Esophagus squamous epithelium (tissue), 5 donors: ENCODE measurements at places on chromosomes 7 and 10.
A peak's percentile ranks its signal among the peaks of the same experiment; 100 is the strongest.

GRCh38 chr10:101940916-101941315, 97.3 kb upstream of the KCNIP2 start:
- no peak for DNase-seq

GRCh38 chr10:13376746-13377145, 28.7 kb upstream of the SEPHS1 start:
- DNase-seq: no peak

DNA sequence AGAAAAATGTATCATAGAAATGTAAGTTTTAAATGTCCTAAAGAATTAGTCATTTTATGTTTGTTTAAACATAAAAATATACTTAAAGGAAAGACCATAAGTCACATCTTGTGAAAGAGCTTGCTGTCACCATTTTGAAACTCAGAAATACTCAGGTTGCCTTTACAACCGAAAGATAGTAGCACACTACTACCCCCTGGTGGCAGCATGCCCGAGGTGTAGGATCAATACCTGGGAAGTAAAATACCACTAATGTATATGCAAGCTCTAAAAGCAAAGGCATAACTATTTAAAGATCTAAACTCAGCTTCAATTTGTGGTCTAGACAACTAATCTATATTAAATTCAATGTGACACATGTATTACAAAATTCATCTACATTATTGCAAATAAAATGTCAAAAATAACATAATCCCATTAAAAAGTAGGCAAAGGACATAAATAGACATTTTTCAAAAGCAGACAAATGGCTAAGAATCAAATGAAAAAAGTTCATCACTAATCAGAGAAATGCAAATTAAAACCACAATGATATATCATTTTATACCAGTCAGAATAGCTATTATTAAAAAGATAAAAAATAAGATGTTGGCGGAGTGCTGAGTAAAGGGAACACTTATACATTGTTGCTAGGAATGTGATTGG, 47.7 kb upstream of the FGL2 start:
- DNase-seq: peak; percentile 12

DNA sequence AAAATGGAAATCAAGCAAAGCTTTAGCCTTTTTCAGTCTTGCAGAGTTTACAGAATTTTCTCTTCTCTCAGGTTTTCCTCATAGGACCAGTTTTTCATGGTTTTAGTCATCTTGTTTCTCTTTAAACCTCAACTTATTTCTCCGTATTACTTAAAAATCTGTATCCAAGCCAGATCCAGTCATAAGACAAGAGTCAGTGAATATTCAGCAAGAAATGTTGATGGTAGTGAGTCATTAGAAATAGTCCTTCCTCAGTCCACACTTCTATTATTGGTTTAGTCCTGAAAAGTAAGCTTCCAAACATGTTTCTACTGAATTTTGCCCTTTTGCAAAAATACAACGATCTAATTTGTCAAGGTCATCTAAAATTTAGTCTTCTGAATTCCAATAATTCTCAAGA, 107.0 kb downstream of the VIM start:
- no peak for DNase-seq

DNA sequence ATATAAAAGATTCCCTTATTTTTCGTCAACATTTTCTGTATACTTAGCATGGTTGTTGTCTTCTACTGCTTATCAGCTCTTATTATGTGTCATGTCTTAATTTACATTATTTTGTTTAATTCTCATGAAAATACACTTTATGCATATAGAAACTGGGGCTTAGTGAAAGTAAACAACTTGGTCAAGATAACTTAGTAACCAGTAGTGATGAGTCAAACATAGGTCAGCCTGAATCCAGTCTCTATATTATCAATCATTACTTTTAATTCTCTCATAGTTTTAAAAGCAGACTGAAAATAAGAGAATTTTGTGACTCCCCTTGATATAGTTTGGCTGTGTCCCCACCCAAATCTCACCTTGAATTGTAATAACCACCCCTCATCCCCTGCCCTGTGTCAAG, 119.6 kb upstream of the TPK1 start:
- no peak for DNase-seq

- DNase-seq: no peak
Observed at GRCh38 chr7:158759749-158760444, 55.3 kb upstream of the NCAPG2 start.

GRCh38 chr7:45598886-45599520, 24.8 kb downstream of the ADCY1 start:
- no peak for DNase-seq

GRCh38 chr10:125160856-125161706, 718 bp upstream of the CTBP2 start:
- peak; percentile 37 for DNase-seq

DNA sequence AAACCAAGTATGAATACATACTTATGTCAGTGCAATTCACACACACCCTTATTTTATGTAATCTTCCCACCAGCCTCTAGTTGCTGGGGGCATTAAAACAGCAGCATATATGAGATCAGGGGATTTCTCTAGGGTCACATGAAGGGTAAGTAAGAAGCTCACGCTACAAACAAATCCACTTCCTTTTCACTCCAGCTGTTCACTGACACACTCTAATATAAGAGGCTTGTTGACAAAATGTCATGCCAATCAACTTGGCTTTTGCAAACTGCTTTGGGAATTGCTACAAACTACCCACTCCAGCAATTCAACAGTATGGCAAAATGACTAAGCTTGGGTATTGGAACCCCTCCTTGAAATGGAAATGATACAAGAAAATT, 10.3 kb downstream of the FAM3C start:
- DNase-seq: no peak

DNA sequence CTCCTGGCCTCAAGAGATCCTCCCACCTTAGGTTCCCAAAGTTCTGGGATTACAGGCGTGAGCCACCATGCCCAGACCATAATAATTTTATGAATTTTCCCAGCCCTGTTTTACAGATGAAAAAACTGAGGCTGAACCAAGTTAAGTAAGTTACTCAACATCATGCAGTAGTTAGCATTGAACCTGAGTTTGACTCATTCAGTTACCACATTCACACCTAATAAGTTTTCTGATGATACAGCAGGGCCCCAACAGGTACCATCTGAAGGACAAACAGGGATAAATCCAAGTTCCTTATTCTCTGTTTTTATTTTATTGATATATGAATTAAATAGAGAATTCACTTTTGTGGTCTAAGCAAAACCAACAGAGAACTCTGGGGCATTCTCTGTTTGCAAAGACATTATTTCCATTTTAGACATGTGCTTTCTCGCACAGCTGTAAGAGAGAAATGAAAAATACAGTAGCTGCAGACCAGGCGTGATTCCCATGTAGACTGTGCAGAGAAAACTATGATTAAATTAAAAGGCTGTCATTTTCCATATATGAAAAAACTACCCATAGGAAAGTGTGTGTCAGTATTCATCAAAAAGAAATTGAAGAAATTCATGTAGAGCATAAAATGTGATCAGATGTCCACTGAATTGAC, 26.6 kb downstream of the APBB1IP start:
- DNase-seq: no peak

- DNase-seq: no peak
Observed at GRCh38 chr10:51007781-51008180, 66.5 kb upstream of the PRKG1 start.

GRCh38 chr7:130338233-130338632, 6.4 kb upstream of the CPA5 start:
- no peak for DNase-seq

DNA sequence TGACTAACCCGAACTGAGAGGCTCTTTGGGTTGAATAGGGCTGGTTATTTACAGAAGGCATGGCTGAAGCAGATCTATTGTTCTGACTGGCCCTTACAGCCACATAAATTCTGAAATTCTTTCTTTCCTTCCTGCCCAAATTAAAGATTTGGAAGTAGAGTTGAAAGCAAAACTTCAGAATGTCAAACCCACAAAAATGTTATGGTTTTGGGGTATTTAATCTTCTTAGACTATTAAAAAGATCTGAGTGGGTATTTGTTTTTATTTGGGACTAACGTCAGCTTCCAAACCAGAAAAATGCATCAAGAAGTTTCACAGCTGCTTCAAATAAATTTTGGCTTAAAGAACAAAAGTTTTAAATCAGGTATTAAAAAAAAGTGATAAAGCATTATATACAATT, 124.5 kb downstream of the AHR start:
- no peak for DNase-seq

DNA sequence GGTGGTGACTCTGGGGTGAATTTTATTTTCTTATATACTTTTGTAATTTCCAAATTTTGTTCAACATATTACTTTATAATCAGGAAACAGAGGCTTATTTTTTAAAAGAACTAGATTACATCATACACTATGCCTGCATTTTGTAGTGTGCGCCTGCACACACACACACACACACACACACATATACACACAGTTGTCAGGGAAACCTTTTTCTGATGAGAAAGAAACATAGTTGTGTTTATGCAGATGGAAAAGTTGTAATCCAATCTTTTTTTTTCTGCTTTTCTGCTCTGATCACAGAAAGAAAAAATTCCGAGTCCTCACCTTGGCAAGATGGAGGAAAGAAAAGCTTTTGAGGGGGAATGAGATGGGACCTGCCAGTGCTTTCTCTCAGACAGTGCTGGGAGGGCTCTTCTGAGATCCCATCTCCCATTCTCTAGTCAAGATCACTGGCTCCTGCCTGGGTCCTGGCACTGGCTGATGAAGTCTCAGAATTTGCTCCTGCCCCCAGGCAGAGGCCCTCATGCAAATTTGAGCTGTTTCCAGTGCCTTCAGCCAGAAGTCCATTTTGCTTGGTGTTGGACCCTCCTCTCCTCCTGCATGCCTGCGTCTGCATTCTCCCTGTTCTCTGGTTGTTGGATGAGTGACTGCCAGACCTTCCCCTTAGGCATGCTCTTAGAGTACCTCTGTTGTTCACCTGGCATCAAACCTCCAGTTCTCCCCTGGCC, 59.7 kb downstream of the TLL2 start:
- no peak for DNase-seq

- no peak for DNase-seq
Observed at GRCh38 chr10:100303724-100304319, 17.3 kb upstream of the BLOC1S2 start.

- DNase-seq: no peak
Observed at GRCh38 chr7:94276795-94277194, 117.9 kb upstream of the COL1A2 start.

GRCh38 chr7:80937336-80937735, 18.5 kb upstream of the SEMA3C start:
- no peak for DNase-seq

- no peak for DNase-seq
Observed at GRCh38 chr10:66862687-66863258, 63.1 kb upstream of the LRRTM3 start.

GRCh38 chr7:82257118-82257695, 186.4 kb downstream of the CACNA2D1 start:
- no peak for DNase-seq

- no peak for DNase-seq
Observed at GRCh38 chr10:71811351-71811750, 38.0 kb upstream of the VSIR start.

DNA sequence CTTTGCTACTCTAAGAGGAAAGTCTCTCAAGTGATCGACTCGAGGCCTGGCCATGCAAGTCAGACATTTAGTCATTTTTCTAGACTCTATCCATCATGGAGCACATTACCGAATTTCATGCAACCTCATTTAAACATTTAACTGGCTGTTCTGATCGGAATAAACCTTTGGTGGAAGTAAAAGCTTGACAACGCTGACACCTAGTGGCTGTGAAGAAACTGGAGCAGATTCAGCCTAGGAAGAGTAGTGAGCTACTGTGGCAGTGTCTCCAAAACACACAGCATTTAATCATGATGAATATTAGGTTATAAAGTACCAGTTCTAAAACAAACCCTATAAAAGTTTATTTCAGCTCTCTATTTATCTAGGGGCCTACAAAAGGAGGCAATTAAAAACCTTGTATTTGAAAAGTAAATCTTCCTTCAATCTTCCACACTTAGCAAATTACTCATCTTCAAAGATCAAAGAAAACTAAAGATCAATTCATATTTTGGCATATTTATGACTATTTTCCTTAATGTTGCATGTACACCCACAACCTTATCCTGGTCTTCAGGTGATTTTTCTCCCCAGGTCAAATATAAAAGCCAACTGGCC, 175.0 kb downstream of the CTNNA3 start:
- DNase-seq: no peak

DNA sequence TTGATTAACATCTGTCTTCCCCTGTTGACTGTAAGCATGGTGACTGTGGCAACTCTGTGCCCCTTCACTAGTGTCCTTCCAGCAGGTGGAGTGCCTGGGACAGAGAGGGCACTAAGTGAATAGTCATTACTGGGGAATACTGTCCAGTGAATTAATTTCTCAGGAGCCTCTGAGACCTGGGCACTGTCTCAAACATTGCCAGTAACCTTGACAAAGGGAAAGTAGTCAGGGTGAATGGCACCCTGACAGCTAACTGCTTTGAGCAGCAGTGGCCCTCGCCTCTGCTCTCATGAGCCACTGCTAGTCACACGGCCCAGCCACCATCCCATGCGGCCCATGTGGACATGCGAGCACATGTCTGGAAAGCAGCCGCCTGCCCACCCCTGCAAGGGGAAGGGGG, 13.1 kb upstream of the GRB10 start:
- no peak for DNase-seq

GRCh38 chr10:33655165-33655815, 320.8 kb upstream of the NRP1 start:
- DNase-seq: no peak

DNA sequence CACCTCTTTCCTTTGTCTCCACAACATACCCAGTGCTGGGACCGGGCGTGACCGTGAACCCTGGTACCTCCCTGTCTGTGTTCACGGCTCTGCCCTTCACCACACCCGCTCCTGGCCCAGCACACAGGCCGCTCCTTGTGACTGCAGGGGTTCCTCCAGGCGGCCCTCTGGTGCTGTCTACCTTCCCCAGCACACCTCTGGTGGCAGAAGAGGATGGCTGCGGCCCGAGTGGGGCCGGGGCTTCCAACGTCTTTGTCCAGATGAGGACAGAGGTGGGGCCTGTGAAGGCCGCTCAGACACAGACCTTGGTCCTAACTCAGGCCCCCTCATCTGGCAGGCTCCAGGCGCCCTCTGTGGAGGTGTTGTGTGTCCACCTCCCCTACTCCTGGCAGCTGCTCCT, 55.4 kb upstream of the SGMS1 start:
- DNase-seq: no peak

DNA sequence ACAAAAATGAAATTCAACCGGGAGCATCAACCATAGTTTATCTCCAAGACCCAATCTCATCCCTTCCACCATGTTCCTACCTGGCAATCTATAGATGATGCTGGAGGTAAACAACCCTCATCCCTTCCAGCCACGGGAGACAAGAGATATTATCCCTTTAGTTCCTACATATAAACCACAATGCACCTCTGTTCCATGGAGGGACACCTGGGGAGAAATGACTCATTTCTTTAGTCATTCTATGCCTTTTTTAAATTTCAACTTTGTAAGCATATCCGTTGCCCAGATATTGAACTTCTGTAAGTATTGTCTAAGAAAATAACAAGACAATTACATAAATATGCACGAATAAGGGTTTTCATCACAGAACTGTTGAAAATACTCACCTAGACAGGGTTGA, 15.5 kb upstream of the SFMBT2 start:
- DNase-seq: no peak

DNA sequence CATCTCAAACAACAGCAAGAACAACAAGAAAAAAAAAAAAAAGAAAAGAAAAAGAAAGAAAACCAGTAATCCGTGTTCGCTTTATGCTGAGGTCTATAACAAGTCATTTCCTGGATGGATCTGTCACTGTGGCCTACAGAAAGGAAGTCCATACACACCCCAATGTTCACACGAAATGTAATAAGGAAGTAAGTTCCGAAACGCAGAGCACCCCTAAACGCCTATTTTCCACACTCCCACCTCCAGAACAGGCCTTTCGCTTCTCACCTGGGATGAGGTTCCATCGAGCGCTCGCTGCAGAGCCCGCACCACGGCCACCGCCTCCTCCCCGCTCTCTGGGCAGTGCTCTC, 735 bp downstream of the ZNF394 start:
- no peak for DNase-seq

GRCh38 chr10:73848821-73849489, 25.4 kb downstream of the CAMK2G start:
- peak; percentile 32 for DNase-seq
